ENCODE measurements at places on chromosomes 2 and 18. TPM values are rescaled to one million over a fixed set of nuclear protein-coding genes. Genes with fewer than 3 reads are reported as not detected.

Gene PMAIP1
- 0.27 TPM for total RNA-seq

Gene FSHR
- total RNA-seq: not detected

Gene SCG2
- total RNA-seq: not detected

Gene VWA3B
- not detected for total RNA-seq

Gene TOGARAM2
- total RNA-seq: 18.8 TPM

Gene MC2R
- not detected for total RNA-seq

Data from gastrocnemius medialis (tissue), 4 donors.